Colonic mucosa (tissue), 4 donors: ENCODE measurements at places on chromosomes 1 and 21. TPM values are rescaled to one million over a fixed set of nuclear protein-coding genes. Genes with fewer than 3 reads are reported as not detected.

Gene MROH9
- total RNA-seq: not detected

DNA sequence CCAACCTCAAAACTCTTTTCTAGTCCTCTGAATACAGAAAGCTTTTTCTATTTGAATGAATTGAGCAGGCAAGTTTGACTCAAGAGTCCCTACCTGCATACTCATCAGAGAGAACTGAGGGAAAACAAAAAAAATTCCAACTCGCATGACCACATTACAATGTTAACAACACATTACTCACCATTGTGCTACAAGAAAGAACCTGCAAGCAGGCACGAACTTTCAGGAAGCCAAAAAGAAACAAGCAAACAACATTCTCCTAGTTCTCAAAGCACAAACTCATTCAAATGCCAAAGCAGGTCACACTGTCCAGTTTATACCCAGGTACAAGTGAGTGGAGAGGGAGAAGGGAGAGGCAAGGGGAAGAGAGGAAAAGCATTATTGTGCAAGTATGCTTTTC lies 14.6 kb downstream of the OTUD7B start:
- DNase-seq: no peak
- H3K27me3 ChIP-seq: no peaks in the 10 kb centered on the region
- H3K27ac ChIP-seq: no peak overlapping the region
- H3K4me1 ChIP-seq: no peaks in the 10 kb centered on the region

- no peak for DNase-seq
- H3K27ac ChIP-seq: no peak overlapping the region
- no peaks in the 10 kb centered on the region for H3K4me1 ChIP-seq
- H3K36me3 ChIP-seq: no peaks in the 10 kb centered on the region
- no peak overlapping the region for H3K4me3 ChIP-seq
These were observed 109.4 kb downstream of the GIPC2 start for GRCh38 chr1:78155121-78155520.

GRCh38 chr1:224392411-224393249 lies 36.0 kb downstream of the CNIH4 start:
- H3K4me3 ChIP-seq: no peak overlapping the region
- no peak overlapping the region for H3K27ac ChIP-seq
- no peaks in the 10 kb centered on the region for H3K27me3 ChIP-seq
- no peak for DNase-seq
- H3K36me3 ChIP-seq: peaks cover 16% of the 10 kb centered on the region

DNA sequence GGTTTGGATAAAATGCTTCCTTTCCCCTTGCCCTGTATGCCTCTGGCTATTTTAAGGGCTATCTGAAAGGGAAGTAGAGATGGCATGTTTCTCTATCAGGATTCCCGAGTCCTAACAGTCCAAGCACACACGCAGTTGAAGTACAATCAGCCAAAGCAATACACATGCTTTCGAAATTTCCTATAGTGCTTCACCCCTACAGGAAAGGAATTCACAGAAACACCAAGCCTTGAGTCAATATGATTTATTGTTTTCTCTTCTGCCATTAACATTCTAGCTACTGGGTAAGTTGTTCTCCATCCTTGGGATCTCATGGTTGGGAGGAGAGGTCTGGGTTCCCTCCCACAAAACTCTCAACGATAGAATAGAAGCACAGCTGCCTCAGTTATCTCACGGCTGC lies 8.7 kb downstream of the ITLN1 start:
- no peak for DNase-seq
- H3K4me3 ChIP-seq: no peak overlapping the region
- no peaks in the 10 kb centered on the region for H3K4me1 ChIP-seq
- H3K27me3 ChIP-seq: no peaks in the 10 kb centered on the region
- H3K36me3 ChIP-seq: no peaks in the 10 kb centered on the region

DNA sequence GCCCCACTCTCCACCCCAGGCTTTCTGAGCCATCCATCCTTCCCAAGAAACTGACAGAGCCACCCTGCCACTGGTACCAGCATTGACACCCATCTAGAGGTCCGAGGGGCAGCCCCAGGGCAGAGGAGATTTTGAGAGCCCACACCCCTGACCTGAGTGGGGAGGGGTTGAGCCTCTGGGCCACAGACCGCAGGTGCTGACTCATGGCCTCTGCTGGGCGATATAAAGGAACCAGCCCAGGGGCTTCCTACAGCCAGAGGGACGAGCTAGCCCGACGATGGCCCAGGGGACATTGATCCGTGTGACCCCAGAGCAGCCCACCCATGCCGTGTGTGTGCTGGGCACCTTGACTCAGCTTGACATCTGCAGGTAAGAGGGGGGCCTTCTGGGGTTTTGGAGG lies at the start of gene PADI4:
Gene PADI4 (plus strand): TSS at position 252 of the 400 bp plus-strand sequence. CDS start 26 bp downstream, at position 278.
- no peak for DNase-seq
- no peaks in the 10 kb centered on the region for H3K36me3 ChIP-seq
